ENCODE measurements at places on chromosomes 6 and 20.

DNA sequence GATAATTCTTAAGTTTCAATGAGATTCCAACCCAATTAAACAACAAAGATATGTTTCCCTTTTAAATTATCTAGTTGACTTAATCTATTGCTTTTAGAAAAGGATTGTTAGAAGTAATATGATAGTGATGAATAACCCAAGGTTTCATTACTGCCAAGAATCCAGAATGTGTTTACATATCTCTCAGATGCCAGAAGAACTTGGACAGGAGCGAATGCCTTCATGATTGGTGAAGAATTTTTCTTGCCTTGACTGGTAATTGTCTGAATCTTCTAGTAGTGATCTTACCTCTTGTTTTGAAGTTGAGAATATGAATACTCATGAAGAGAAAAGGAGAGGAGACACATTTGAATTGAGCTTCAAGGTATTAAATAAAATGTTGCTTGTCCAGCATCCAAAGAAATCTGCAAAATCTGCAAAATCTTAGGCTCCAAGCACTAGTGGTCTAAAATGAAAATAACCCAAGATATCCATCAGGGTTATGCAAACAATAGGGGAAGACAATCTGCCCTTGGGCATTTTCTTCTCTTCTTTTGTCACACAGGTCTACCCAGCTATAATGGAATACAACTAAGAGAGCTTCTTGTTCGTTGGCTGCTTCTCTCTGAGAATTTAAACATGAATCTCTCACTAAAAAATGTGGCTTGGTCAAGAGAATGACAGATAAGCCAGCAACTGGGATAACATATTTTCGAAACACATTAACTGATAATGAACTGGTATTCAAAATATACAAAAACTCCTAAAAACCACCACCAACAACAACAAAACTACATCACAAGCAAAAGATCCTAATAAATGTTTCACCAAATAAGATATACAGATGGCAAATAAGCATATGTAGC, 928.9 kb downstream of the EYS start:
- no peak for DNase-seq

GRCh38 chr6:69487688-69488087, 309.1 kb downstream of the LMBRD1 start:
- no peak for DNase-seq

- DNase-seq = no peak
Measured at GRCh38 chr6:154242617-154243357, 113.8 kb downstream of the IPCEF1 start.

DNA sequence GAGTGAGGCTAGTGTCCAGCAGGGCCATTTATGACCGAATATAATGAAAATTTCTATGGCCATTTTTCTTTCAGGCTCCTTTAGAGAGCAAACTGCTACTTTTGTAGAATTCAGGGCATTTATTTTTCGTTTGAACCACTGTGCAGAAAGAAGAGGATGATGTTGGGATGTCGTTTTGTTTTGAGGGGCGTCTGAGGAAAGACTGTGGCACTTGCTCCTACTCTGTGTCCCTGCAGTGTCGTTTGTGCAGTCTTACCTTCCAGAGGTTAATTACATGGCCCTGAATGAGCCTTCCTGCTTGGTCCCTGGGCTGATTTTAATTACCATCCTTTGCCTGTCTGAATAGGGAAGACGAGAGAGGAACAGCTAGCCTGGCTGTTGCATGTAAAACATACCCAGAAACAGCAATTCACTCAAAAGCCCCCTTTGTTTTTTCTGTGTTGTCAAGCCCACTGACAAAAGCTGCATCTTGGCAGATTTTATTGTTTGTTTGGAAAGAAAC, 65.3 kb downstream of the CTNNBL1 start:
- DNase-seq = no peak

GRCh38 chr6:90083891-90084290, 189.6 kb downstream of the GJA10 start:
- DNase-seq = no peak

- DNase-seq = no peak
Measured at GRCh38 chr6:650098-650497, 6.8 kb downstream of the HUS1B start.

DNA sequence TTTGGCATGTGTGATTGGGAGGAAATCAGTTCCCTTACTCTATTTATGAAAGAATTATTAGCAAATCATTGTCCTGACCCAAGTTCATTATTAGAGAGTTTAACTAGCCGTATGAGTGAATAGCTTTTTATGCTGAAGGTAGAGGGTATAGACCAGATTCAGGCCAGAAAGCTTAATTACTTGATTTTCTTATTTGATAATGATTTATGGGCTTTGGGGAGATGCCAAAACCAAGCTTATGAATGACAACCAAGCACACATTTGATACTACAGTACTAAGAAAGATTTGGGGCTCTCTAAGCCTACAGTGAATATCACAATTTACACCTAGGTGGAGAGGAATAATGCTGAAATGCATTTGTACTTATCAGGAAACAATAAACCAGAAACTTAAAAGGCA, 193.2 kb downstream of the ARHGAP18 start:
- DNase-seq = no peak

DNA sequence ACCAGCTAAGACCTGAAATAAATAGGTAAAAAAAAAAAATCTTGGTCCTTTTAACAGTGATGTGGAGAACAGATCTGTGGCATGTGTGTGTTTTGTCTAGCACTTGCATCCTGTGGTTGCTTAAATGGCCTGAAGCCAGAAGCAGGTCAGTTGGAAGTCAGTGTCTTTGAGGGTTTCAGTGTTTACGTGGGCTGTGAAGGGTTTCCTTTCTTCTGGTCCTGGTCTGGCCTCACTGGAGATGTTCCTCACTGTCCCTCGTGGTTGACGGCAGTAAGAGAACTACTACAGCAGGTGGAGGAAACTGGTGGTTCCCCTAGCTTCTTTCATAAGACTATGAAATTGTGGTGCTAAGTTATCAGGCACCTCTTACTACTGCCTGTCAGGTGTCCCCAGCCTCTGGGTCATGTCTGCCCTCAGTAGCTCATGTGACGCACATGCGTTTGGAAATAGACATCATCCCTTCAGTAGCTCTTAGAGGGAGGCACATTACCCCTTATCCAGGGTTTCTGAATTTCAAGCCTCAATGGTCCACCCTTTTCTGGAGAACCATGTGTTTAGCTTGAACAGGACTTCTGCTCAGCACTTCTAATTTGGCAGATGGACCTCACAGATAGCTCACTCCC, 59.4 kb upstream of the SCP2D1 start:
- DNase-seq = no peak

DNA sequence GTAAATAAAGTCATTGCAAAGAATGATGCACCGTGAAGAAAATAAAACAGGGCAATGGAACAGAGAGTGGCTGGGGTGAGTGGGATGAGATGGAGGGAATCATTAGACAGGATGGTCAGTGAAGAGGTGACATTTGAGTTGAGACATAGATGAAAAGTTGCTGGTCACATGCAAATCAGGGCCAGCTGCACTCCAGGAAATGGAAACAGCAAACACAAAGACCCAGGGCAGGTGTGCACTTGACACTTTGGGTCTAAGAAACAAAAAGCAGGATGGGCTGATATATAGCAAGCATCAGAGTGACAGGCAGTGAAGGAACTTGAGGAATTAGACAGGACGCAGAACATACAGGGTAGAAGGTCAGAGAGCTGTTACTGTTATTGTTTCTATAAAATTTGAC, 171.5 kb upstream of the RIPOR2 start:
- DNase-seq = no peak

GRCh38 chr6:90500458-90500857, 86.4 kb downstream of the MAP3K7 start:
- DNase-seq = no peak

GRCh38 chr6:22468256-22468965, 101.0 kb upstream of the HDGFL1 start:
- no peak for DNase-seq

DNA sequence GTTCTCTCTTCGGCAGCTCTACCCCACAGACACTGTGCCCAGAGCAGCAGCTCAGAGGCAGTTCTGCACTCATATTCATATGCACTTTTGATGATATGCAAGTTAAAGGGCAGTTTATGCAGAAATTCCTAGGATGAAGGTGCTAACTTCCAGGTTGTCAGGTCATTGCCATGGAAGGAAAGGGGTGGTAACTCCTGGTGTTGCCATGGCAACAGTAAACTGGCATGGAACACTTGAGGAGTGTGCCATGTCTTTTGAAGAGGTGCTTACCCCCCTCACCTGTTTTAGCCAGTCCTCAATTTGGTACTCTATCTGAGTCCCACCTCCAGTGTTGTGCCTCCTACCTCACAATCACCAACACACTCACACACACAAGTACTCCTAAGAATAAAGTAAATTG, 539.4 kb upstream of the BTBD3 start:
- no peak for DNase-seq

GRCh38 chr20:4835244-4836177, 113.8 kb downstream of the PRND start:
- DNase-seq = no peak

DNA sequence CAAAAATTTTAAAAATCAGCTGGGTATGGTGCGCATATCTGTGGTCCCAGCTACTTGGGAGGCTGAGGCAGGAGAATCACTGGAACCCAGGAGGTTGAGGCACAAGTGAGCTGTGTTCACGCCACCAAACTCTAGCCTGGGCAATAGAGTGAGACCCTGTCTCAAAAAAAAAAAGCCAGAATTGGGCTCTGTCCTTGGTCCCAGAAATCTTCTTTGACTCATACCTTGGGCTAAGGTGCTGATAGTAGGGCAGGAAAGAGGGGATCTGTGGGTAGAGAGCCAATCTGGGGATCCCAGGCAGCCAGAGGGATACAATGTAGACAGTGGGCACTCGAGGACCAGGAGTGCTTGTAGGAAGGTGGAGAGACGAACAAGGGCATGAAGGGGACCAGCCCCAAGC, 13.3 kb downstream of the ETV7 start:
- no peak for DNase-seq

DNA sequence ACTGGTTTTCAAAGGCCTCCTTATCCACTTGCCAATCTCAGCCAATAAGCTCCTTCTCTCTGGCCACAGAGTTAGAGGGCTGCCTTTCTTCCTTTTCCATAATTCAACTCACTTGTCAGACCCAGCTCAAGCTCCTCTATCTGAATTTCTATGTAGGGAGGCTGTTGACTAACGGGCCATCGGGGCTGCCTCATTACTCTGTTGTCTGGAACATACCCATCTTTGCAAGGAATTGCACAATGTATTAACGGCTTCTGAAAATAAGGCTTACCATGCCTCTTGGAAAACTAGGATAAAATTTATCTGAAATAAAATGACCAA, 28.5 kb upstream of the KIF6 start:
- no peak for DNase-seq

- no peak for DNase-seq
Measured at GRCh38 chr6:4372866-4373265, 237.5 kb upstream of the ECI2 start.

- no peak for DNase-seq
Measured at GRCh38 chr6:88764081-88764480, 199.3 kb downstream of the RNGTT start.

- DNase-seq = no peak
Measured at GRCh38 chr6:31414771-31415265, 11.4 kb downstream of the MICA start.

GRCh38 chr6:155067956-155068615, 73.0 kb downstream of the TIAM2 start:
- no peak for DNase-seq

DNA sequence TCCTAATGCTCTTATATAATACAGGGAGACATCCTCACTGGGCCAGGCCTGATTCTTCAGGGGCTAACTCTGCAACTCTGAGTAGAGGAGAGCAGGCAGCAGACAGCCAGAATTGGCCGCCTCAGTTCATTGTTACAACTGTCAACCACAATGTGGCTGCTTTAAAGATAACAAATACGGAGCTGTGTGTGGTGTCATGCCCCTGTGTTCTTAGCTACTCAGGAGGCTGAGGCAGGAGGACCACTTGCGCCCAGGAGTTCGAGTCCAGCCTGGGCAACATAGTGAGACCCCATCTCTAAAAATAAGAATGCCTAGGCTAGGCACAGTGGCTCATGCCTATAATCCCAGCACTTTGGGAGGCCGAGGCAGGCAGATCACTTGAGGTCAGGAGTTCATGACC, 34.3 kb downstream of the CEP250 start:
- no peak for DNase-seq

DNA sequence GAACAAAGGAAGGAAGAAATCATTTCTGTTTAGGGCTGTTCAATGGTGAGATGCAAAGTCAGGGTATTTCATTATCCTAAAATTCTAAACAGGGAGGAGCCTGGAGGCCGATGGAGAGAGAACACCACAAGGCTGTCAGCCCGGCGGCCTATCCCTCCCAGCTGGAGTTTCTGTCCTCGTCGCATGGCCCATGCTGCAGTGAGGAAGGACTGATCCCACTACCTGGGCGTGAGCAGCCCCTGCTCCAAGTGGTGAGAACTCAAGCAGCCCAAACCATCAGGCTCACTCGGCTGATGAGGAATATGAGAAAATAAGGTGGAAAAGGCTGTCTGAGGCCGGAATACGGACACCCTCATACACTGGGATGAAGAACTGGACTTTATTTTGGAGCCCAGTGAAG, 30.8 kb downstream of the DIDO1 start:
- no peak for DNase-seq

GRCh38 chr6:108142240-108142639, 23.6 kb upstream of the NR2E1 start:
- no peak for DNase-seq

GRCh38 chr6:149888093-149888492, 9.8 kb downstream of the RAET1E start:
- no peak for DNase-seq

- no peak for DNase-seq
Measured at GRCh38 chr6:67889682-67889995, 745.4 kb upstream of the ADGRB3 start.

GRCh38 chr20:60937585-60937984, 314.5 kb upstream of the CDH4 start:
- DNase-seq = no peak

GRCh38 chr6:35508542-35508941, 4.2 kb downstream of the TULP1 start:
- DNase-seq = no peak

GRCh38 chr6:14434916-14435690, 317.5 kb downstream of the CD83 start:
- DNase-seq = no peak

GRCh38 chr20:31630187-31630790, 7.4 kb upstream of the COX4I2 start:
- DNase-seq = no peak

- no peak for DNase-seq
Measured at GRCh38 chr6:143253586-143253985, 192.9 kb downstream of the AIG1 start.

GRCh38 chr20:61841966-61842365, 223.7 kb downstream of the TAF4 start:
- DNase-seq = no peak

DNA sequence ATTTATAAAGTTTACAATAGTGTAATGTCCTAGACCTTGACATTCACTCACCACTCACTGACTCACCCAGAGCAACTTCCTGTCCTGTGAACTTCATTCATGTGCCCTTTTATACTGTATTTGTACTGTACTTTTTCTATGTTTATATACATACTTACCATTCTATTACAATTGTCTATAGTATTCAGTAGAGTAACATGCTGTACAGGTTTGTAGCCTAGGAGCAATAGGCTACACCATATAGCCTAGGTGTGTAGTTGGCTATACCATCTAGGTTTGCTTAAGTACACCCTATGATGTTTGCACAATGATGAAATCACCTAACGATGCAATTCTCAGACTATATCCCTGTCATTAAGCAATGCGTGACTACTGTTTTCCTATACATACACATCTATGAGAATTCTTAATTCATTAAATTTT, 17.5 kb downstream of the EDEM2 start:
- DNase-seq = no peak

GRCh38 chr6:79403086-79403485, 134.1 kb downstream of the LCA5 start:
- DNase-seq = no peak

GRCh38 chr6:141467041-141467440, 665.7 kb upstream of the GJE1 start:
- DNase-seq = no peak
